Stimulated activated CD8-positive, alpha-beta memory T cell treated with anti-CD3 and anti-CD28 coated beads, Interleukin-2, amount 100 ng/mL, for 1 hour (primary cell): ENCODE measurements at places on chromosomes 4 and X.

- DNase-seq: no peak
Observed at GRCh38 chrX:150225266-150225665, 137.9 kb upstream of the MAMLD1 start.

DNA sequence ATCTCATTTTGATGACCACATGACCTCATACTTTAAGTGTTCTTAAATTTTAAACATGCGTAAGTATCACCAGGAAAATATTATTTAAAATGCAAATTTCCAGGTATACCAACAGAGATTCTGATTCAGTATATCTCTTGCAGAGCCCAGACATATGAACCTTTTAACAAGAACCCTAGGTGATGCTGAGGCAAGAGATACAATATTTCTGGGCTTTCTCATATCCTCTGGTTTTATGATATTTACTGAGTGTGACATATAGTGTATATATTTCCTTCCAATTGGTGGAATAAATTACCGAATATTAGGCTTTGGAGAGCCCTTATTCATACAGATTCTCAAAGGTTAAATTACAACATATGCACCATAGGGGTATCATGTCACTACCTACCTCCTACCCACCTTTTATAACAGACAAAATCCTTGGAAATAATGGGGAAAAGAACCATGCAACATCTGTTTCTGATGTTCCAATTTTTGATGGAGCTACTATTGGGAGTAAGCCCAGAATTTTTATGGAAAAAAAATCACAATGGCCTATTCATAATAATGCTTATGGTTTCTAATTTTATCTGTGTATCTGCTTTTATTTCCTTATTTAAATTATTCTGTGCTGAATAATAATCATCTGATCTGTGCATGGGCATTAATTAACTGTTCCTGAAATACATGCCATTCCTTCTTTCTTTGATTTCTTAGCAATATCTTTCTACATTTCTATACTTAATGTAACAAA, 27.1 kb downstream of the KCTD8 start:
- DNase-seq: no peak

DNA sequence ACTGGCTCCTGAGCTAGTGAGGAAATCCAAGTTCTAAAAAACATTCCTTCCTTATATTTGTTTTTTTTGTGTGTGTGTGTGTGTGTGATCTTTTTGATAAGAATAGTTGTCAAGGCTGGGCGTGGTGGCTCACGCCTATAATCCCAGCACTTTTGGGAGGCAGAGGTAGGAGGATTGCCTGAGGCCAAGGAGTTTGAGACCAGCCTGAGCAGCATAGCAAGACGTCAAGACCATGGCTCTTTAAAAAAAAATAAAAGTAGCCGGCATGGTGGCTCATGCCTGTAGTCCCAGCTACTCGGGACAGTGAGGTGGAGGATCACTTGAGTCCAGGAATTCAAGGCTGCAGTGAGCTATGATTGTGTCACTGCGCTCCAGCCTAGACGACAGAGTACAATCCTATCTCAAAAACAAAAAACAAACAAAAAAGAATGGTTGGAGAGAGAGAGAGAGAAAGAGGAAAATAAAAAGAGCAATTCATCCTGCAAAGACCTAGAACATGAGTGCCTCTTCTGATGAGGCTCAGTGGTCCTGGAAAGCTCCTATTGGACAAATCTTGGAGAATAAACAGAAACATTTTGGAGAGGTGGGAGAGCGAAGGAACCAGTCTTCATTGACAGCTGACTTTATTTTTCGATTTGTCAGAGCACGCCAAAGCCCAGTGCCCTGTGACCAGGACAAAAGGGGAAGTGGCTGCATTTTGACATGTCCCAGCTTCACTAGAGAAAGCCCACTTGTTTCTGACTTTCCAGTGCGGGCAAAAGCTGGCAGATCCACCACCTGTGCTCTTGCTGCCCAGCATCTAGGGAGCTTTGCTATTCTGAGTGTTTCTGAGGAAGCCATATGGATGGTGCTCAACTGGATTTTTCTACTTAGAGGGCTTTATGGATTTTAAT, 244.7 kb downstream of the PALLD start:
- no peak for DNase-seq

- no peak for DNase-seq
Observed at GRCh38 chrX:125210146-125210545, 109.5 kb upstream of the TEX13C start.

GRCh38 chrX:132365490-132365889, 123.3 kb downstream of the MBNL3 start:
- no peak for DNase-seq

DNA sequence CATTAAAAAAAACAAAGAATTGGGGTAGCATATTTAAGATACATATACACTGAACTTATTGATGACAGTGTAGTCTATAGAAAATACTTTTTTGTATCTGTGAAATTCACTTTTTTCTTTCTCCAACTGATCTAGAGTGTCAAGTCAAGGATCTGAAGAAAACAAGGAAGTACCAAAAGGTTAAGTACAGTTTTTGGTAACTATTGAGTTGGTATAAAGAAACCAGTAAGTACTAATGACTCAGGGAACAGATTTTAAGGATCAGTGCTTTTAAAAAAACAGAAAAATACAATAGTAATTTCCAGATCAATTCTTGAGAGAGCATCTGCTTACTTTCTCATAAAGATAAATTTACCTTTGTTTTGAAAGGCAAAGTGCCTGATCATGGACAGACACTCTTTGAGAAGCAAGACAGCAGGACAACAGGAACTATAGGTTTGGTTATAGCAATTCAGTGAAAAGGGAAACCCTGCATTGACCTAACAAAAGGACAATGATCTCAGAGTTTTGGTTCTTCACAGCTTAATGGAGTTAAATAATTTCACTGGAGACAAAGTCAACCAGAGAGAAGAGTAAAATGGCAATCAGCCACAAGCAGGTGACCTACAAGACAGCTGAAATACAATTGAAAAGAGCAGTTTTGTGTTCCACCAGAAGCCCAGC, 23.4 kb downstream of the TRMT10A start:
- DNase-seq: no peak

GRCh38 chr4:18441203-18441590, 419.6 kb upstream of the LCORL start:
- no peak for DNase-seq
